Activated CD4-positive, CD25-positive, alpha-beta regulatory T cell (primary cell): ENCODE measurements at places on chromosomes 12 and 14.

- no peak for DNase-seq
These were observed 1.1 kb upstream of the MTA1 start for GRCh38 chr14:105418269-105419194.

DNA sequence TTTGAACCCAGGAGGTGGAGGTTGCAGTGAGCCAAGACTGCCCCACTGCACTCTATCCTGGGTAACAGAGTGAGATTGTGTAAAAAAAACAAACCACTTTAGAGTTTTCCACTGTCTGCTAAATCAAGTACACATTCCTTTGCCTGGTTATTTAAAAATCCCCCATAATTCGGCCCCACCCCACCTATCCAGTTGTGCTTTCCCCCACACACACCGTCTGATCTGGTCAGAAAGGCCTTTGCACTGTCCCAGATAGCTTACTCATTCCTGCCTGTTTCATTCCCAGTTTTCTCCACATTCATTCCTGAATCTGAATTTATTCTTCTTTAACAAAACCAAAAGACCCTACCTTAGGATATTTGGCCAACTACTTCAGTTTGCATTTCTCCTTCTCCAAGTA, 29.5 kb downstream of the NINJ2 start:
- no peak for DNase-seq

- DNase-seq, result peak; percentile 31
These were observed 62.1 kb downstream of the PPP2R5C start for GRCh38 chr14:101823511-101824120.

DNA sequence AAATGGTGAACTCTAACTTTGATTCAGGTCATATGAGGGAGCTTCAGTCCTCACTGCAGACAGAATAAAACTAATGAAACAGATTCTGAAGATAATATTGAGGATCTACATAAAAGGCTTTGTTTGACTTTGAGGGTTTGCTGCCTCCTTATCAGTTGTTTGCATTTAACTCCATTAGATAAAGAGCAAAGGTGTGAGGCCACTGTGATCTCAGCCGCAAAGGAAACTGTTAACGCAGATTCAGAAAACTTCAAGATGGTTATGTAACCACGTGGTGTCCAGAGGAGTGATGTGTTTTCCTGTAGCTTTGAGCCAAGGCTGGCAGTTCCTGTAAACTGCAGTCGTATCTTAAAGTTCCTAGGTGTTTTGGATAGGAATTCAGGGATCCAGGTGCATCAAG, 67.8 kb downstream of the METTL25 start:
- no peak for DNase-seq

- DNase-seq, result no peak
These were observed 70.2 kb upstream of the EGLN3 start for GRCh38 chr14:34021096-34021495.

DNA sequence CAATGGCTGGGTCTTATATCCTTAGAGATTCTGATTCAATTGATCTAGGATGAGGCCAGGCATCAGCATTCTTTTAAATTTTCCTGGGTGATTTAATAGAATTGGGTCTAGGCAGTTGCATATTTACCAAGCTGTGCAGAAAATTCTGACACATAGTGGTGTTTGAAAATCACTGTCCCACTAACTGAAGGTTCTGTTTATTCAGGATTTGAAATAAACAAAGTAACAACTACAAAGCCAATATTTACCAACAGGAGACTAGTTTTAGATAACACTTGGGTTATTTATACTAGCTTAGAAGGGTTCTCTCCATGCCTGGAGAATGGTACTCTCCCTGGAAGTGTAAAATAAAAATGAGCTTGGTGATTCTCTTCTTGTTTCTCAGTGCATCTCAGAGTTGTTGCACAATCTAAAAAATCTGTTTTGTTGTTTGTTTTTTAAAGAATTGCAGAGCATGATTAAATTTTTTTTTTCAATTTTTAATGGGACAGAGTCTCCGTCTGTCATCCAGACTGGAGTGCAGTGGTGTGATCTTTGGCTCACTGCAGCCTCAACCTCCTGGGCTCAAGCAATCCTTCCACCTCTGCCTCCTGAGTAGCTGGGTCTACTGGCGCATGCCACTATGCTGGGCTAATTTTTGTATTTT, 16.9 kb downstream of the BEST3 start:
- DNase-seq, result no peak

DNA sequence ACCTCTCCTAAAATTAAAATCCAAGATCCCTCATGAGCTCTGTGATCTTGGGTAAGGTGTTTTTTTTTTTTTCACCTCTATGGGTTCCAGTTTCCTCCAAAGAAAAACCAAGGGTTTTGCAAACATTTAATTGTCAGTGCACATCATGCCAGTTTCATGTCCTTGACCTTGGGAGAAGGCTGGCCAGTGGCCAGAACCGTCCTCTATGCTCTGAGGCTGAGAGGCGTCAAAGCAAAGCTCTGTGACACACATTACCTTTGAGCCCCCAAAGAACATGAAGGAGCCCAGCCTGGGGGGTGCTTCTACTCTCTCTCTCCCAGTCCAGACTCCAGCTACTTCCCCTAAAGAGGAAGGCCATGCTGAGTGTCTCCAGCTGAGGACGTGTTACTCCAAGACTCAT, 145.5 kb upstream of the TMEM132C start:
- DNase-seq, result no peak

DNA sequence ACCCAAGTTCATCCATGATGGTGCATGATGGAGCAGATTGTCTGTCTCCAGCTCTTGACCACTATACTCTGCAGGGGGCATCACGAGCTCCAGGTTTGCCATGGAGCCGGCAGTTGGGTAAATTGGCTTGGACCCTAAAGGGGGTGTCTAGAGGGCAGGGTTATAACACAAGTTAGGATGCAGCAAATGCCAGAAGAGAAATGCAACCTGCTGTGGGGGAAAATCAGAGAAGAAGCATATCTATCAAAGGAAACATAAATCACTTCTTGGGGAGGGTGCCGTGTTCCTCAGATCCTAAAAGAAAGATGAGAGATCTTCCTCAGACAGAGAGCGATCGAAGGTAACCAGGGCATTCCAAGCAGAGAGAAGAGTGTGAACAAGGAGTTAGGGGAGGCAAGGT, 334.9 kb downstream of the C12orf75 start:
- DNase-seq, result no peak

DNA sequence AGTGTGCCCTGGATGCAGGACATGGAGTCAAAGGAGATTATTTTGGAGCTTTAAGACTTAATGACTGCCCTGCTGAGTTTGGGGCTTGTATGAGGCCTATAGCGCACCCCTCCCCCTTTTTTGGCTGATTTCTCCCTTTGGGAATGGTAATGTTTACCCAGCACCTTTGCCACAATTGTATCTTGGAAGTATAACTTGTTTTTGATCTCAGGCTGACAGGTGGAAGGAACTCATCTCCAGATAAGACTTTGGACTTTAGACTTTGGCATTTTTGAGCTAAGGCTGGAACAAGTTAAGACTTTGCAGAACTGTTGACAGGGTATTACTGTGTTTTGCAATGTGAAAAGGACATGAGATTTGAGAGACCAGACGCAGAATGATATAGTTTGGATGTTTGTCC, 110.5 kb downstream of the DERA start:
- DNase-seq, result no peak

DNA sequence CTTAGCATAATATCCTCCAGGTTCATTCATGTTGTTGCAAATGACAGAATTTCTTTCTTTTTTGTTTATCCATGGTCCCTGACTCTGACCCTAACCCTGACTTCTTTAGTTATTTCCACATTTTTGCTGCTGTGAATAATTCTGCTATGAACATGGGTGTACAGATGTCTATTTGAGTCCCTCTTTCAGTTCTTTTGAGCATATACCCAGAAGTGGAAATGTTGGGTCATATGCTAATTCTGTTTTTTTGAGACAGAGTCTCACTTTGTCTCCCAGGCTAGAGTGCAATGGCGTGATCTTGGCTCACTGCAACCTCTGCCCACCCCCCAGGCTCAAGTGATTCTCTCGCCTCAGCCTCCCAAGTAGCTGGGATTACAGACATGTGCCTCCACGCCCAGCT, 33.1 kb downstream of the KNTC1 start:
- no peak for DNase-seq

- DNase-seq, result no peak
These were observed 129.1 kb downstream of the SYT10 start for GRCh38 chr12:33310471-33310870.
